CD4-positive, alpha-beta T cell treated with Interleukin-17A for 1 hour (primary cell): ENCODE measurements at places on chromosomes 1 and 21.

DNA sequence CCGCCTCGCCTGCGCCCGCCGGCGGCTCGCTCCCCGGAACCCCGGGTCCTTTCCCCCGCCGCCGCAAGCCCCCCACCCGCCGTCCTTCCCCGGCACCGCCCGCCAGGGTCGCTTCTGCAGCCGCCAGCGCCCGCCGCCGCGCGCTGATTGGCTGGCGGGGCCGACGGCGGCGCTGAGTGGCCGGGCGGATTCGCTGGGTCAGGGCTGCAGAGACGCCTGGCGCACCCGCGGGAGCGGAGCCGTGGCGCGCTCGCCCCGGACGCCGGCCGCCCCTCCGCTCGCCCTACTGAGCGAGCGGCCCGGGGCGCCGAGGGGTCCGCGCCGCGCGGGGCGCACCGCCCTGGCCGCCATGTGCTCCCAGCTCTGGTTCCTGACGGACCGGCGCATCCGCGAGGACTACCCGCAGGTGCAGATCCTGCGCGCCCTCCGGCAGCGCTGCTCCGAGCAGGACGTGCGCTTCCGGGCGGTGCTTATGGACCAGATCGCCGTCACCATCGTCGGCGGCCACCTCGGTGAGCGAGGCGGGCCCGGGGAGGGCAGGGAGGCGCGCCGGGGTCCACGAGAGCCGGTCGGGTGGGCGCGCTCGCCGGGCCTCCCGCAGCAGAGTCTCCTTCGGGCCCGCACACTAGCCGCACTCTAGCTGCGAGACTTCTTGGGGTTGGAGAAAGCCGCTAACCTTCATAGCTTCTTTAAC is at the start of gene RIMKLA:
Gene RIMKLA (plus strand): TSS at position 207 of the 694 bp plus-strand sequence. CDS start 143 bp downstream, at position 350.
- peak; percentile 21 for DNase-seq

- no peak for DNase-seq
These were observed 91.2 kb upstream of the KCNJ15 start for GRCh38 chr21:38165466-38166172.

DNA sequence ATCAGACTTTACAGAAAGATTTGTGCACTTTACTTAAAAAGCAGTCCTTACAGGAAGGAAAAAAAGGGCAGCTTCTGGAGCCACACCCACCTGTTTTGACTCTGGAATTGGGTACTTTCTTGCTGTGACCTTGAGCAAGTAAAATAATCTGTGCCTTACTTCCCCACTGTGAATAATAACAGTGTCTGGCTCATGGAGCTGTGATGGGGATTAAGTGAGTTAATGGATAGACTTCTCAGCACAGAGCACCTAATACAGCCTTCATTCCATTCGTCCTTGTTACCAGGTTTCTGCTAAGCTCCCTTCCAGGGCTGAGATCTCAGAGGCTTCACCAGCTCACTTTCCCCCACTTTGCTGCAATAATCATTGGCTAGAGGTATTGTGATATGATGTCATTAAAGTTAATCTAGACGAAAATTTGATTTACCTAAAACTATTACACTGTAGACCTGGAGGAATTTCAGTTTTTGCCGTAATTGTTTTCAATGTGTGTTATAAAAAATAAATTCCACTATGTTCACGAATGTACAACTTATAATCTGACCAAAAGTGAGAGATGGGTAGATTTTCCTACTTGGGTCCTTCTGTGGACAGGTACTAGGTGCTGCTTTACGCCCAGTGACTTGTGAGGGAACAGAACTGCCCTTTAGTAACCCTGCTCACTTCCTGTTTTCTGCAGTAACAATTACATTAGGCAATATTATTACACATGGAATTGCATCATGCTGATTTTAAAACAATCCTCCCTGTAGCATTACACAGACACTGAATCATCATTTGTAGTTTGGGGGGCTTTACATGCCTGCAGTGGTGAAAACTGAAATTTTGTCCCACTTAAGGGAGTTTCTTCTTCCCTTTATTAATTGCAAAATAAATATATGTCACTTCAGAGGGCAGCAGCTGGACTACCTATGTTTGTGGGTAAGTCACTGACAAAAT is 19.7 kb upstream of the ABCG1 start:
- DNase-seq = peak; percentile 53

- DNase-seq = no peak
These were observed 354.8 kb upstream of the NFIA start for GRCh38 chr1:60727552-60727951.

GRCh38 chr21:34933609-34934335 is 115.3 kb downstream of the RUNX1 start:
- peak; percentile 82 for DNase-seq

DNA sequence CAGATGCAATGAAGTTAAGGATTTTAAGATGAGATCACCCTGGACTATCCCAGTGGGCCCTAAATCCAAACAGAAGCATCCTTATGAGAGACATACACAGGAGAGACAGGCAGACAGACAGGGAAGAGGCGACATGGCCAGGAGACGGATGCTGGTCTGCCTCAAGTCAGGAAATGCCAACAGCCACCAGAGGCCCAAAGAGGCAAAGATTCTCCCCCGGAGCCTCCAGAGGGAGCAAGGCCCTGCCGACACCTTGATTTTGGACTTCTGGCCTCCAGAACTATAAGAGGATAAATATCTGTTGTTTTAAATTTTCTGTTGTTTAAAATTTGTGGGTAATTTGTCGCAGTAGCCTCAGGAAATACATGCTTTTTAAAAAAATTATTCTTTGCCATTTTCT is 116.4 kb downstream of the GLIS1 start:
- DNase-seq = no peak

DNA sequence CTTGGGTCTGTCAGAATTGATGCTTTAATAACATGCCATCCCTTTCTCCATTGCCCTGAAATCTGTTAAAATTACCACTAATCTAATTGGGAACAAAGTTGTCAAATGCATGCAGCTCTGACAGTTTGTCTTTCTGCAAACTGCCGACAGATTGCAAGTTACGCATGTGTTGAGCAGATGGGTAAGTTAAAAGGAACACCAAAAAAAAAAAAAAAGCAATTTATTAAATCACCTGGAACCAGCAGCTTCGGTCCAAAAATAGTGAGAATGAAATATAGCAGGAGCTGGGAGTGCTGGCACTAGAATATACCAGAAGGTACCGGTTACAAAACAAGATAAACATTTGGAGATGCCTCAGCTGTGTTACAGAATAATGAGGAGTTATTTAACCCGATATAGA is 149.6 kb upstream of the C1orf87 start:
- no peak for DNase-seq

GRCh38 chr1:115237507-115237906 is 100.5 kb downstream of the NGF start:
- DNase-seq = no peak

DNA sequence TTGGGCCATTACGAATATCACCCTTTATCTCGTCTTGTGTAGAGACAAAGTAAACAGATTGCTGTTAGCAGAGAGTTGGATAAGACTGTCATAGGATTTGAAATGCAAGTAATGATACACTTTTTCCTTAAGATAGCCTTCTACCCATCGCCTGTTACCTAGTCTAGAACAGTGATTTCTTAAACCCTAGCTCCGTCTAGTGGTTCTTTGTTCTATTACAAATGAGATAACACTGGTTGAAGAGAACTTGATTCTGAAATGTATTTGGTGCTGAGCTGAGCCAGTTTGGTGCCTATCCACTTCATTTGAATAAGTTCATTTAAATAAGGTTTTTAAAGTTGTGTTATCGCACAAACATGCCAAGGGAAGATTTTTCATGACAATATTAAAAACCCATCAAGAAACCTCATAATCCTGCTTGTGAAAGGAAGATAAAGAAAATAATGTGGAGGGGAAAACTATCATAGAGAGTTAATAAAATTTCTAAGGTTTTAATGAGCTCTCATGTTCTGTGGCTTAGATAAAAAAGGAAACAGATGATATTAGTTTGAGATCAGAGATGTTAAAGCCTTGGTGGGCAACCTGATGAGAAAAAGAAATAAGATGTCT is 1.5 kb upstream of the KCNH1 start:
- peak; percentile 46 for DNase-seq

DNA sequence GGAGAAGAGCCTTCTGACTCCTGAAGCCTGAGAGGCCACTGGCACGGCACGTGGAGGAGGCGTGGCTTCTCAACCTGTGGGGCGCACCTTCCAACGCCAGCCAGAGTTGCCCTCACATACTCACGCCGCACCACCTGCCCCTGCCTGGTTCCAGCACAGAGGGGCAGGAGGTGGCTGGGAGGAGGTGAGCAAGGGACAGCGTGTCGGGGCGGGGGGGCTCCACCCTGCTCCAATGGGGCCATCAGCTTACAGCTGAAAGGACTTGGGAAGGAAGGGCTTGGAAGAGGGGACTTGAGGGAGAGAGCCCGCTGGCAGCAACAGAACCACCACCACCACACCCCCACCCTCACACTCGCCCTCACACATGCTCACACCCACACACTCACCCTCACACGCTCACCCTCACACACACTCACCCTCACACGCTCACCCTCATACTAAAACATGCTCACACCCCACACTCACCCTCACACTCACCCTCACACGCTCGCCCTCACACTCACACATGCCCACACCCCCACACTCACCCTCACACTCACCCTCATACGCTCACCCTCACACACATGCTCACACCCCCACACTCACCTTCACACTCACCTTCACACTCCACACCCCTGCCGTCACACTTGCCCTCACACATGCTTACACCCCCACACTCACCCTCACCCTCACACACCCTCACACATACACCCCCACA is 41.6 kb upstream of the EDN2 start:
- no peak for DNase-seq

GRCh38 chr1:31701091-31701736 is 2.6 kb downstream of the COL16A1 start:
- no peak for DNase-seq

- DNase-seq = no peak
These were observed 93.9 kb downstream of the GLIS1 start for GRCh38 chr1:53644909-53645689.

DNA sequence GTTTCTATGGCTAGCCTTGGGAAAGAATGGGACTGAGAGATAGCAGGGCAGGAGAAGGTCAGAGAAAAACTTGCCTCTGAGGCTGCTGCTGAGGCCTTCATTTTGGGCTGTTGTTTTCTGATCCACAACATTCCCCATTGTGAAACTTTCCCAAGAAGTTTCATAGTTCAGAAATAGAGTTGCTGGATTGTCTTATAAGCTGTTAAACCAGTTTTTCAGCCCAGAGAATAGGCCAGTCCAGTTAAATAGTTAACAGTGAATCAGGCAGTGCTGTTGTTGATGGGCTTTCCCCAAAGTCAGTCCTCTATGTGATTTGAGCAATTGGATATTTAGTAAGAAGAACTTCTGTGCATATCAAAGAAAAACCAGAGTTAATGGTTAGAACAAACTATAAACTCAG is 77.0 kb downstream of the C21orf91 start:
- DNase-seq = no peak

DNA sequence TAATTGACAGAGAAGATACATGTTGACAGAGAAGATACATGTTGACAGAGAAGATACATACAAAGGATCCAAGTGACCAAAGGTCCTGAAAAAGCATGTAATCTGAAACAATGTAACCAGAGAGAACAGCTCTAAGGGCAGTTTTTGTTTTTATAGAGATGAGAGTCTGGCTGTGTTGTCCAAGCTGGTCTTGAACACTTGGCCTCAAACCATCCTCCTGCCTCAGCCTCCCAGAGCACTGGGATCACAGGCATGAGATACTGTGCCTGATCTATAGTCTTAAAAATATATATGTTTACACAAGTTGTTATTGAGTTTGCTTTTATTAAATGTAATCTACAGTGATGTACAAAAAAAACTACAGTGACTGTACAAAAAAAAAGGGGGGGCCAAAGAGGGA is 12.5 kb downstream of the MEAF6 start:
- DNase-seq = no peak

DNA sequence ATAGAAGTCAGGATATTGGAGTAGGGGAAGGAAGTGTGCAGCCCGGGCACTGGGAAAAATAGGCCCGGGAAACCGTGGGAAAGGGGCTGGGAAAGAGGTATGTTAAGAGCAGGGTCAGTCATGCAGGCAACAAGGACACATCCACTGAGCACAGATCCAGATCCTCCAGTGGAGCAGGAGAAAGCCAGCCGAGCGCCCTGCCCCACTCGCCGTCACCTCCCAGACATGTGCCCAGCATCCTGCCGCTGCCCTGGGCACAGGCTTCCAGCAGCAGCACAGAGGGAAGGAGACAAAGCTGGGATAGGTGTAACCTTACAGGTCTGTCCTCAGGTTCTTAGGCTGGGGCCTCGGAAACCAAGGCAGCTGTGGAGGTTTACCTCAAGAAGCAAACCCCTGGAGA is 64.2 kb downstream of the FAM163A start:
- DNase-seq = no peak

GRCh38 chr1:186750257-186750656 is 70.0 kb upstream of the PTGS2 start:
- DNase-seq = no peak

GRCh38 chr21:45894450-45894825 is 87.1 kb upstream of the COL6A1 start:
- DNase-seq = no peak

- DNase-seq = no peak
These were observed 5.5 kb downstream of the CFAP410 start for GRCh38 chr21:44333509-44334328.

DNA sequence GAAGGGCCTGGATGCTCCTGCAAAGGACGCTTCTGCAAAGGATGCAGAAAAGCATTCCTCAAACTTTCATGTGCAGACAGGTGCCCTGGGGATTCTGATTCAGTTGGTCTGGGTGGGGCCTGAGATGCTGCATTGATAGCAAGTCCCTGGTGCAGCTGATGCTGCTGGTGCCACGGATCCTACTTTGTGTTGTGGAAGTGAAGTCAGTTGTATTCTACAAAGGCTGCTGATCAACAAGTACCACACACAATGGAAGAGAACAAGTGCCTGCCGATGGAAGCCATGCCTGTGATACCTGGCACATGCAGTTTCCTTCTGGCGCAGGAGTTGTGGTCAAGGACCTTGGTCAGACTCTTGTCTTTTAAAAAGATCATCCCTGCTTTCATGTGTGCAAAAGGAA is 478.8 kb downstream of the CAMTA1 start:
- no peak for DNase-seq

- DNase-seq = peak; percentile 58
These were observed 26.7 kb upstream of the GLIS1 start for GRCh38 chr1:53765657-53766056.

DNA sequence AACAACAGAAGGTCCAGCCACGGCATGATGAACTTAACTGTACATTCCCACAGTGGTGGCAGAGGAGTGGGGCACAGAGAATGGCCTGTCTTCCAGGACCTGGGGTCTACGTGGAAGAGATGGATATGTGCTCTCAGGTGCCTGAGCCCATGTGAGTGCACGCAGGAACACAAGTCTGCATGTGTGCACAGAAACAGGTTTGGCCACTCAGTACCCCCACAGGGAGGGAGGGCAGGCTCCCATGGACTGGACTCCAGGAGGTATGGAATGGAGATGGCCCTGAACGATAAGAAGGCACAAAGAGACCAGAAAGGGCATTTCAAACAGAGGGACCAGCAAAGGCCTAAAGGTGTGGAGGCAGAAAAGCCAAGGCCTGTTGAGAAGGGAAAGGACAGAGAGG is 10.8 kb downstream of the COL9A2 start:
- DNase-seq = no peak
